Right kidney (tissue), 9 donors: ENCODE measurements at places on chromosomes 5 and 9.

DNA sequence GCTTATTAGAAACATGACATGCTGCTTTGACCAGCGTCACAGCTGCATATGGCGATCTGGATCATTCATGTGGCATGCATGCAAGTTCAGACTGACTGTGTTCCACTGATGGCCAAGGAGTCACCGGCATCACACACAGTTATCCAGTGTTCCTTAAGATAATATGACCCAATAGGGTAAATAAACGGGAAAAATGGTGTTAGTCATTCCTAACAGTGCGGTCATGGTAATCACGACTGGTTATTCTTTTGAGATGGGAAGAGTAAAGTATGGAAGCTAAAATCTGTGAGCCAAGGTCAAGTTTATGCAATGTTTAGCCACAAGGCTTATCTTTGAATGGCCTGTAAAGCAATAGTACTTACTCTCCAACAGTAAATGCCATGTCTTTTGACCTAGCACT is 29.3 kb upstream of the LVRN start:
- DNase-seq: no peak

DNA sequence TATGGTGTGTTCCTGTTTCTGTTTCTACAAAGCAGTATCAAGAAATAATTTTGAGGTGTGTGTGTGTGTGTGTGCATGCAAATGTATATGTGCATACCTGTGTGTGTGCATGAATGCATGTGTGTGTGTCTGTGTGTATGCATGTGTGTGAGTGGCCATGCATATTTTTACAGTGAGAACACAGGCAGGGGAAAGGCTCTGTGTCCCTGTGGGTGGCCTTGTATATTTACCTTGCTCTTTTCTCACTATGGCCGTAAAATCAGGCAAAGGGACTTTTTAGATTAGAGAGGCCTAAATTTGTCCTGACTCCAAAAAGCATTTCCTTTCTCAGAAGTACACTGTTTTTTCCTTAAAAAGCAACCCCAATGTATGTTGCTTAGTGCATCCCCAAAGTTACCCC is 293.4 kb downstream of the MARCHF11 start:
- DNase-seq: no peak

DNA sequence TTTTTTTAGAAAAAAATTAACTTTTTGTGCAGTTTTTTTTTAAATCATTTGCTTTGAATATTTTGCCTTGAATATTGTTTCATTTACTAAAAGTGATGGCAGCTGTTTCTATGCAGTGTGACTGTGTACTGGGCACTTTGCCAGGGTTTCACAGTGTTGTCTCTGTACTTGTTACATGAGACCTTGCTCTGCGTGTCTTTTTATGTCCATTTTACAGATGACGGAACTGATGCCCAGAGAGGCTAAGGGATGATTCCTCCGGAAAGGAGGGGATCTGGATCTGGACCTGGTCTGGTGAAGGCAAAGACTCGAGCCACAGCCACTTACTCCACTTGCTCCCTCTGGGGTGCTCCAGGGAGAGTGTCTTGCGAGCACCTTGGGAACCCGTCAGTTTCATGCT is 124.8 kb upstream of the PTCH1 start:
- DNase-seq: no peak

GRCh38 chr5:89991592-89991991 is 418.0 kb downstream of the CETN3 start:
- no peak for DNase-seq

- no peak for DNase-seq
Observed at GRCh38 chr9:117035546-117035945, 348.4 kb downstream of the TRIM32 start.

DNA sequence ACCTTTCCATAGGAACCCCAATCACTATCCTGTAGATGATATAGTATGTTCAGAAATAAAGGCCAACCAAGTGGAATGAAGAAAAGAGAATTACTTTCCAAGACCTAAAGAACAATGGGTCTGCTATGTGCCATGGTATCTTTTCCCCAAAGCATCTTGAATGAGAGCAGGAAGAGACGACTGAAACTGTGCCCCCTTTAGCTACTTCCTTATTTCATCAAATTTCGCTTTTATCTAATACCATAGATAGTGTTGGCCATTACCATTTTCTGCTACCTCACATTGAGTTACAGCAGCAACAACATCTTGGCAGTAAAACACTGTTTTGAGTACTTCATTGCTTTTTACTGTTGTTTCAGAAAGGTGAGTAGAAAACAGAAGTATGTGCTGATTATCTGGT is 266.6 kb downstream of the CD180 start:
- no peak for DNase-seq

- no peak for DNase-seq
Observed at GRCh38 chr5:109694451-109694891, 4.7 kb downstream of the MAN2A1 start.

GRCh38 chr9:109857336-109857735 is 77.3 kb downstream of the PALM2AKAP2 start:
- DNase-seq: no peak

GRCh38 chr5:103938146-103938695 is 375.6 kb upstream of the NUDT12 start:
- no peak for DNase-seq

GRCh38 chr5:91384671-91385430 is 1.7 kb upstream of the ARRDC3 start:
- peak; percentile 57 for DNase-seq

- no peak for DNase-seq
Observed at GRCh38 chr9:18726546-18726945, 252.6 kb downstream of the ADAMTSL1 start.

DNA sequence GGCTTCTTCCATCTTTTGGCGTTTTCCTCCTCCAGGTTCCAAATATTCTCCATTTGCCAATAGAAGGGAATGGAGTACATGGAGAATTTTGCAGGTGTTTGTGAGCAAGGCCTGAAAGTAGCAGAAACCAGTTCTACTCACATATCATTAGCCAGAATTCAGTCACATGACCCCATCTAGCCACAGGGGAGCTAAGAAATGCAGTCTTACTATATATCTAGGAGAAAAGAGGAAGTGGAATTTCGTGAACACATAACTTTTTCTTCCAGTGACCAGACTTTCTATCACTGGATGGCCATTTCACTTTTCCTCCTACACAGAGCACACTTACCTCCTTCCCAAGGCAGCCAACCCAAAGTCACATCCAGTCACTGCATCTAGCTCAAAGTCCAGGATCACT is 55.1 kb downstream of the LOX start:
- DNase-seq: no peak

DNA sequence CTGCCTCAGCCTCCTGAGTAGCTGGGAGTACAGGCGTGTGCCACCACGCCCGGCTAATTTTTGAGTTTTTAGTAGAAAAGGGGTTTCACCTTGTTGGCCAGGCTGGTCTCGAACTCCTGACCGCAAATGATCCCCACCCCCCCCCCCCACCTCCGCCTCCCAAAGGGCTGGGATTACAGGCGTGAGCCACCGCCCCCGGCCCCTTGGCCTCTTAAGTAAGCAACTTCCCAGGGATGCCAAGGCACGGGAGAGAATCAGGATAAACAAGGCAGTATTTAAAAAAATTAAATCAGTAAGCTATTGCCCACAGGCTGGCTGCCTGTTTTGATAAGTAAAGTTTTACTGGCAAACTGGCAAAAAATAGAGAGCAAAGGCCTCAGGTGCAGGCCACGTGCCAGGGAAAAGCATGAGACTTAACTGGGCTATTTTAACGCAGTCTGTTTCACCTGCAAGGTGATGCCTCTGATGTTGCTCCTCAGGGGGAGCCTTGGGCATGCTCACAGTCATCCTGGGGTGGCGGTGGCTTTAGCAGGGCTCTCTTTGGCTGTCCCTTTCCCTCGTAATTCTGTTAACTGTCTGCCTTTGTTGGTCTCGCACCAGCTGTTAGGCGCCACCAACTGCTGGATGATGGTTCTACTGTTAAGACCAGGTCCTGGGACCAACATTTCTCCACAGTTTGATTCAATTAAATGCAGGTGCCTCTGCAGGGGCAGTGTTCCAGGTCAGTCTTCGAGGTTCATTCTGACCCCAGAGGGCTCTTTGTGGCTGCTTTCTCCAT is 19.4 kb upstream of the RNF130 start:
- peak; percentile 50 for DNase-seq

GRCh38 chr9:69470186-69470977 is 145.4 kb downstream of the ENTREP1 start:
- peak; percentile 6 for DNase-seq

- DNase-seq: no peak
Observed at GRCh38 chr9:87685441-87685840, 40.5 kb upstream of the CTSL start.

DNA sequence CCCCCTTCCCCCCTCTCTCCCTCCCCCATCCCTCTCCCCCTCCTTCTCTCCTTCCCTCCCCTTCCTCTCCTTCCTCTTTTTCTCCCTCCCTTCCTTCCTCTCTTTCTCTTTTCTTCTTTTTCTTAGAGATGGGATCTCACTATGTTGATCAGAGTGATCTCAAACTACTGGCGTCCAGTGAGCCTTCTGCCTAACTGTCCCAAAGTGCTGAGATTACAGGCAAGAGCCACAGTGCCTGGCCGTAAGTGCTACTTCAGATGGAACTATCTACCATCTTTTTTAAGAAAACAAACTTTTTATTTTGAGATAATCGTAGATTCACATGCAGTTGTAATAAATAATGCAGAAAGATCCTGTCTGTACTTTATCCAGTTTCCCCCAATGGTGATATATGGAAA is 6.3 kb downstream of the RCL1 start:
- DNase-seq: no peak

DNA sequence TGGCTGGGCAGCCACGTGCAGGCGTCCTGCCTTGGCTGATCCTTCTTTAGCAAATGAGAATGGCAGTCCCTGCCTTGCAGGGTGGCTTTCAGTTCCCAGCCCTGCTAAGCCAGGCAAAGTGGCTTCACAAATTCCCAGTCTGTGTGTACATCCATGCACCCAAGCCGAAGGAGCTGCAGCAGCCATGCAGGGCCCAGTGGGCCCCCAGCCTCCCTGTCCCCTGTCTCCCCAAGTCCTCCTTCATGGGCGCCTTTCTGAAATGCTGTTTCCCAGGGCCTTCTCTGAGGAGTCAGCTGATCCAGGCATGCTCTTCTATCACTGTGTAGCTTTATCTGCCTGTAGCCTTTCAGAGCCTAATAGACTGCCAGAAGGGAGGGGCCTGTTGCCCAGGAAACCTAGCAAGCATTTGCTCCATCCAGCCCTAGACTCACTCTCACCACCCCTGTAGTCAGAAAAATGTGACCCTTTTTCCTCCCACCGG is 47.4 kb upstream of the SHC3 start:
- no peak for DNase-seq

DNA sequence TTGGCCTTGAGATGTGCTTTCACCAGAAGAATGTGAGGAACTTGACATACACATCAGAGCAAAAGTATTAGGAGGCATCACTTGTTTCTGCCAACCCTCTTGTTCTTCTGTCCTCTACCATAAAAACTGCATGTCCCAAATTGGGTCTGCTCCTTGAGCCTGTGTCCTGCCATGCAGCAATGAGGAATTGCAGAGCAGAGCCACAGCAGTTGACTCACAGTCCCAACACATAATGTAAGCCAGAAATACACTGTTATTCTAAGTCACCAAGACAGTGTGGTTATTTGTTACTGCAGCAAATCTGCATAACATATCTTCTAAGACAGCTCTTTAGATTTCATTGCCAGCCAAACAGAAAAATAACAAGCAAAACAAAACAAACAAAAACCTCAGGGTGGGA is 598.2 kb downstream of the PRELID2 start:
- no peak for DNase-seq

DNA sequence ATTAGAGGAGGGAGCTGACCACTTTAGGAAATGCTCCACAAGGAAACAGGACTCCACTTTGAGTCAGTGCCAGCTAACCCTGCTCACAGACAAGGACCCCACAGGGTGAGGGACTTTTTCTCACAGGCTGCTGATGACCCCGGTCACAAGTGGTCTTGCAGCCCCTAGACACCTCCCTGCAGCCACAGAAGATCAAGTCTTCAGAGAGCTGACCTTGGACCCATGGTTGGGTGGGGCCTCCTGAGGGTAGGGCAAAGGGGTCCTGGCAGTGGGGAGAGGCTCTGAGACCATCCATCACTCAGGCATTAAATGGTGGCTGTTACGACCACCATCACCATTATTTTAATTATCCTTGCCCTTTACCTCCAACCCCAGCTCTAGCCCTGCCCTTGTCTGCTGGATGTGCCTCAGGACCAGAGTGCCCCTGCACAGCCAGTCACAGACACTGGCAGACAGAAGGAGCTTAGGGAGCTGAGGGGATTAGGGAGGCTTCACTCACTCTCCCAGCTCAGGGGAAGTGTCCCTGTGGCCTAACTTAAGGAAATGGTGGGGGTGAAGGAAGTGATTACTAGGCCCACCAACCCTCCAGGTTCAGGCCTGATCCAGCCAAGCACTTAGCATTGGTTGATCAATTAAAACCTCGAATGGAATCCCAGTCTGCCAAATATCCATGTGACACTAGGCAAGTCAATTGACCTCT is 1.6 kb downstream of the ACSL6 start:
- no peak for DNase-seq

GRCh38 chr5:108059334-108059733 is 322.6 kb downstream of the FBXL17 start:
- no peak for DNase-seq

GRCh38 chr9:114446036-114446435 is 58.3 kb upstream of the AKNA start:
- DNase-seq: no peak

- DNase-seq: no peak
Observed at GRCh38 chr9:124198331-124198730, 59.4 kb upstream of the NEK6 start.

GRCh38 chr5:19739671-19740070 is 248.3 kb downstream of the CDH18 start:
- DNase-seq: no peak

- DNase-seq: peak; percentile 28
Observed at GRCh38 chr9:84121991-84122523, 141.5 kb downstream of the RMI1 start.

DNA sequence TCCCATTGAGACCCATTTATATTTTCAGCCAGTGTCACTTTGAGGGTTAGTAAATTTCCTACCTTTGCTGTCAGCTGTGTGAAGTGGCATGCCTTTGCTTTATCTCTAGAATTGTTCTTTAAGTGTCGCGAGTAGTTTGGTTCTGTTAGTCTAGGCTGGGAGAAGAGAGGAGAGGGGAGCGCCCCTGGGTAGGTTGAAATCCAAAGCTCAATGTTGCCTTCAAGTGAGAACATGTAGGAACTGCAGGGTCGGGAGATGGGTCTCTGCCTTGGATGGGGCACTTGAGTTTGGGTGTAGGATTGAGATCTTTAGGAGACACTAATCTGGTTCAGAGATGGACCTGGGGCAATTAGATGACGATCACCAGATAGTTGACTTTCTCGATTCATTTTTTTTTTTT is 46.3 kb downstream of the STC2 start:
- DNase-seq: no peak

- peak; percentile 42 for DNase-seq
Observed at GRCh38 chr9:13758936-13759335, 479.4 kb upstream of the MPDZ start.
